Tibial artery (tissue), 4 donors: ENCODE measurements at places on chromosomes 3 and 15.

- DNase-seq: no peak
Measured at GRCh38 chr3:66639809-66640356, 139.1 kb upstream of the LRIG1 start.

DNA sequence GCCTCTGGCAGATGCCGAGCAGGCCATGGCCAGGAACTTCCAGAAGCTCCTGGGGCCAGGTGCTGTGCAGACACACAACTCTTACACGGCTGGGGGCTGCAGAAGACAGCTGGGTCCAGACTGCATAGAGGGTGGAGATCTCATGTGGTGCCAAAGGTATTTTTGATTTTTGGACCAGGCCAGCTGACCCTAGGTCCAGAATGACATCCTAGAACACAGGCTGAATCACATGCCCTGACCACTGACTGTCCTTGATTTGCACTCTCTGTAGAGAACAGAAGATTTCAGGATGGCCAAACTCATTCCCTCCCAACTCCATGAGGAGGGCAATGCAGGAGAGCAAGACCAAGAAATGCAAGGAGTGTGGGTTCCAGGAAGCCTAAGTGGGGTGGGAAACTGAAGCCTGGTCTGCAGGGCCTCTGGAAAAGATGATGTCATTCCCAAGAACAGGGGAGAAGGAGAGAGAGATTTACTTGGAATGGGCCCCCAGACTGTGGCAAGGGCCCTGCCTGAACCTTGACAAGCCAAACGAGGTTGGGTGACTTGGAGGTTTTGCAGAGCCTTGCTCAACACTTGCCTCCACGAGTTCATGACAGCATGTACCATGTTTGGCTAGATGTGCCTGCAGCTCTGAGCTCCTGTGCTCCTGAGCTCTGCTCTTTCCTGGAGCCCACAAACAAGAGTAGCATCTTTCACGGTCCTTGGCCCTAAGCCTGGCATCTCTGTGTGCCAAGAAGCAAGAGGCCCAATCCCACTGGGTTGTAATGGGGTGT is 38.5 kb upstream of the CTSH start:
- peak; percentile 40 for DNase-seq

GRCh38 chr15:39657668-39658067 is 76.8 kb downstream of the THBS1 start:
- no peak for DNase-seq

DNA sequence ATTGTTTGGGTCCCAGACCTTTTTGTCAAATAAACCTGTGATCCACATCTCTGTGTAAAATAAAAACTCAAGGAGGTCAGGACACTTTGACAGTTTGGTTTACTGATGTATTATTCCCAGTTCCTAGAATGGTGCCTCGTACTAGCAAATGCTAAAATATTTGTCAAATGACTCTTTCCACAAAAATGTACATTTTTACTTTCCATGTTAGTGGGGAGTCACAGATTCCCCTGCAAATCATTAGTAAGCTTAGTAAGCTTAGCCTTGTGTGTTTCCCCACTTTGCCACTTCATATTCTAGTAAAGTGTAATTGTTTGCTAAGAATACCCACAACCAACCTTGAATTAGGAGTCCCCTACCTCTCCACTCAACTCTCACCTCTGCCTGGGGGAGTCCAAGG is 2.4 kb upstream of the MAGI1 start:
- no peak for DNase-seq

DNA sequence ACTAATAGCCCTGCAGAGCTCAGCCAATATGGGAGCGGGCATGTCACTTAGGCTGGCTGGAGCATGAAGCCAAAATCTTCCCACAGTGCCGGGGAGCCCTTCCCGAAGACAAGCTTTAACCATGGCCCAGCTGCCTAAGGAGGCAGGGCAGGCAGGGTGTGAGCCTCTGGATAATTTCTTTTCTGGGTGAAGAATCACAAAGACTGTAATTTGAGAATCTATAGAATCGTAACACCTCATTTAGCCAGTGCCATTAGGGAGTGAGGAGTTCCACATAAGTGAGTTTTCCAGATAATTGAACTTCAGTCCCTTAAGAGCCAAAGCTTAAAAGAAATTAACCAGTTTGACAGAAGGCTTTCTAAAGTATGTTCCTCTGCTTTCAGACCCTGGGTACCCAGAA is 40.2 kb upstream of the TLE3 start:
- no peak for DNase-seq

GRCh38 chr3:135779590-135780235 is 185.8 kb upstream of the PPP2R3A start:
- no peak for DNase-seq

DNA sequence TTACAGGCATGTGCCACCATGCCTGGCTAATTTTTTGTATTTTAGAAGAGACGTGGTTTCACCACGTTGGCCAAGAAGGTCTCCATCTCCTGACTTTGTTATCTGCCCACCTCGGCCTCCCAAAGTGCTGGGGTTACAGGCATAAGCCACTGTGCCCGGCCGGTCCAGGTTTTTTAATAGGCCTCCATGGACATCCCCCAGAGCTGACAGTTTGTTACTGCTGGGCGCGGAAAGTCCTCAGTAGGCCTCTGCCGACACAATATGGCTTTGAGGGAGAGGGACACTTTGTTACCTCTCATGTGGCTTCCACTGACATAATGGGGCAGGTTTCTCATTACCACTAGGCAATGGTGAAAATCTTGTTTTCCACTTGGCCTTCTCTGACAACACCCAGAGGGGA is 152.0 kb downstream of the WNT7A start:
- peak; percentile 21 for DNase-seq

- DNase-seq: no peak
Measured at GRCh38 chr15:66881173-66881905, 179.3 kb downstream of the SMAD6 start.

GRCh38 chr3:151838574-151839312 is 24.8 kb downstream of the AADAC start:
- DNase-seq: no peak

DNA sequence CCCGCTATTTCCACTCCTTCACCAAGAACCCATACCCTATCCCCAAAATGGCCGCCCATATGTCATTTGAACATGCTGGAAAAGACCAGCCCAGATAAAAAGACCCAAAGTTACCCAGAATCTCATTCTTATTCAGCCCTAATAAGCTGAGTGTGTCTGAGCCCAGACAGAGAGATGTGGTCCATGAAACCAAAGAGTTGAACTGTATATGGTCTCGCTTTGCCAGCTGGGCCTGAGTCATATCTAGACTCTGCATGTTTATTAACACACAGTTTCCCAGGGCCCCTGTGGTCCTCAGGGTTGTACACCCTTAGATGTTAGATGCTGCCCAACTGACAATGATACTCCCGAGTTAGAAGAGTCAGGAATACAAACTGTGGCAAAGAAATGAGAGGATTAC is 201.9 kb upstream of the STRIT1 start:
- DNase-seq: no peak

GRCh38 chr15:61063875-61064320 is 165.2 kb downstream of the RORA start:
- DNase-seq: no peak

GRCh38 chr3:129070086-129070885 is 9.7 kb downstream of the GP9 start:
- DNase-seq: no peak

- no peak for DNase-seq
Measured at GRCh38 chr3:6099458-6100075, 761.3 kb upstream of the GRM7 start.

DNA sequence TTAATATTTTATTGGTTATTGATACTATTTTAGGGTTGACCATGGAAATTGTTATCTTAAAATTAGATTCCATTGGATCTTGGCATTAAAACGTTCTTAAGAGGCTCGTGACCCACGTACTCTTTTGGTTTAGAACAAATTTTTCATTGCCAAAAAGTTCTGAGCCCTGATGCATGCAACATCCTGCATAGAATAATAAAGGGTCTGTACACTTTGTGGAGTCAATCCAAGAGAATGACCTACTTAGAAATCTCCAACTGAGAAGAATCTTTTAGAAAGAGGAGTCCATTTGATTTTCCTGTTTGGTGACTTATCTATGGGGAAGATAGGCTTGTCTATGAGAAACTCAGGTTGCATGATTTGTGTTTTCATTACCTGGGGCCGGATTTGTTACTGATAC is 404.2 kb upstream of the RGMA start:
- DNase-seq: no peak

DNA sequence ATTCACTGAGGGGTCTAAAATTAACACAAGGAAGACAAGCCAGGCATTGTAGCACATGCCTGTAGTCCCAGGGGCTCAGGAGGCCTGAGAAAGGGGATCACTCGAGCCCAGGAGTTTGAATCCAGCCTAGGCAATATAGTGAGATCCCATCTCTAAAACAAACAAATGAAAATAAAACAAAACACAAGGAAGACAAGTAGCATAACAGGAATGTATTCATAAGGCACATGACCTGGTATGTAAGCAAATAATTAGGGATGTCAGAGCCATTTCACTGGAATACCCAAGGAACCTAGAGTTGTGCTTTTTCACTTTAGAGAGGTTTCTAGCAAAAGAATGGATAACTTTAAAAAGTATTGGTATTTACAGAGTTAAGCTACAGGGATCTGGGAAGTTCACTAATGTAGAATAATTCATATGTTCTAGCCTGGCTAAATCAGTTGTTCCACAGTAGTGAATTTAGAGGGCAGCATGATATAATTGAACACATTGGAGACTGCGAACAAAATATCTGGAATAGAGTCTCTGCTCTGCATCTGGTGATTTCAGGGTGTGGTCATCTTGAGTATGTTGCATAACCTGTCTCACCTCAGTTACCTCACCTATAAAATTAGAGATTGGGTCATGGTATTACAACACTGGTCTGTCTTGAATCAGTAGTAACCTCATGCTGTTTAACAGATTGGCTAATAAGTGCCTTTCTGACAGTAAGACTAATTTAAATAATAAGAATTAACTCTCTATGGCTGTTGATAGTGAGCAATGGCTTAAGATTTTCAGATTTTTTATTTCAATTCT is 9.3 kb downstream of the GRAMD1C start:
- DNase-seq: no peak

DNA sequence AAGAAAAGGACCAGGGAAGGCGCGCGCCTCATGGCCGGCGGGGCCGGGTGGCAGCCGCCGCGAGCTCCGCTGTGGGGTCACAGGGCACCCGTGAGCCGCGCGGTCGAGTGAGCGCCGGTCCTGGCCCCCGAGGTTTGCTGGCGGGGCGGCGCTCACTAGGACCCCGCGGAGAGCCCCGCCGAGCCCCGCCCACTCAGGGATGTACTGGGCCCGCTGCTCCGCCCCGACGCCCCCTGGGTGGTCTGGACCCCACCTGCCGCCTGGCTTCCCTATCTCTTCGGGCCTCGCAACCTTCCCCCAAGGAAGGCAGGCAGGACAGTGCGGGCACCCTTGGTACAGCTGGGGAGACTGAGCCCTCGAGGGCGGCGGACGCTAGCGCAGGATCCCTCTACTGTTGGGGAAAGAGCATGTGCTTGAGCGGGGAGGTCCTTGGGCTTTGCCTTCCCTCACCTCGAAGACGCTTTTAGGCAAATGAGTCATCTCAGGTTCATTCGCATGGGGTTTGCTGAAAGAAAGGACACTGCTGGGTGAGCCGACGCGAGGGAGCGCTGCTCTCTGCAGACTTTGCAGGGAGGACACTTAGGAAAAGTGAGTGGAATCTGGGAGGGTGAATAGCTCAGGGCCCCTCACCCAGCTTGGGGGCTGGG is at the start of gene CHRNB4:
Gene CHRNB4, minus strand, starts transcription at position 109 of the 647 bp plus-strand sequence. Its CDS starts 77 bp downstream, at position 32.
- DNase-seq: no peak

DNA sequence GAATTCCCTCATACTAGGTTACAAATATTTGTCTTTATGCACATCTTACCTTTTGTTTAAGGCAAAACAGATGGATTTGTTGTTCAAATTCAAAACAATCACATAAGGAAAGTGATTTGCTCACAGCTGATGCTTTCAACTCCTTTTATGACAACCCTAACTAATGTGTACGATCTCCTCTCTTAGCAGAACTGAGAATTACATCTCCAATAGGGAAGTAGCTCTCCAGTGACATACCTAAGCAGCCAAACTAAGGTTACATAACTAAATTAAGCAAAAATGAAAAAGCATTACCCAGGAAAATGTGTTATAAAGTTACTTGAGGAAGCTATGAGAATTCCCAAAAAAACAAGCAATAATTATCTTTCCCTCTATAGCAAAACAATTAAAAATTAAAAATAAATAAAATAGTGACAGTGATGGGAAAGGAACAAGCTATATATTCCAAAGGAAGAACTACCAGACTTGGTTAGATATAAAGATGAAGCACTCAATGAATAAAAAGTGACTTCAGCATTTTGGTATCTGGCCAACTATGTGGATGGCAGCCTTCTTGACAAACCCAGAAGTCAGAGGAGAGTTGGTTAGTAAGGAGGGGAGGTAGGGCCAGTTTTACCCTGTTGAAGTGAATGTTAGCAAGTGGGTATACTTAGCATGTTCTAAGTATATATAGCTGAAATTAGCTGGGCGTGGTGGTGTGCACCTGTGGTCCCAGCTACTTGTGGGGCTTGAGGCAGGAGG is 32.4 kb downstream of the PEAK1 start:
- no peak for DNase-seq

DNA sequence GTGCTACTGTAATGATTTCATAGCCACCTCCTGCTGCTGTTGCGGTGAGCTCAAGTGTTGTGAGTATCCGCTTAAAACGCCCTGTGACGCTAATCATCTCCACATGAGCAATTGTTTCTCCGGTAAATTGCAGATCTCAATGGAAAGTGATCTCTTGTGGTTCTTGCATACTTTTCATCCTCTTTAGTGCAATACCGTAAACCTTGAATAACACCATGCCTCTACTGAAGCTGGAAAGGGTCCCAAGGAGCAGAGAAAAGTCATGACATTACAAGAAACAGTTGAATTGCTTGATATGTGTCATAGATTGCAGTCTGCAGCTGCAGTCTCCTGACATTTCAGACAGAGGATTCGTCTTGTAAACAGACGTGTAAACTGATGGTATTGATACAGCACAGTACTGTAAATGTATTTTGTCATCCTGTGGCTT is 6.0 kb upstream of the CEMIP start:
- DNase-seq: no peak

- DNase-seq: no peak
Measured at GRCh38 chr15:26232691-26233090, 369.6 kb upstream of the ATP10A start.

DNA sequence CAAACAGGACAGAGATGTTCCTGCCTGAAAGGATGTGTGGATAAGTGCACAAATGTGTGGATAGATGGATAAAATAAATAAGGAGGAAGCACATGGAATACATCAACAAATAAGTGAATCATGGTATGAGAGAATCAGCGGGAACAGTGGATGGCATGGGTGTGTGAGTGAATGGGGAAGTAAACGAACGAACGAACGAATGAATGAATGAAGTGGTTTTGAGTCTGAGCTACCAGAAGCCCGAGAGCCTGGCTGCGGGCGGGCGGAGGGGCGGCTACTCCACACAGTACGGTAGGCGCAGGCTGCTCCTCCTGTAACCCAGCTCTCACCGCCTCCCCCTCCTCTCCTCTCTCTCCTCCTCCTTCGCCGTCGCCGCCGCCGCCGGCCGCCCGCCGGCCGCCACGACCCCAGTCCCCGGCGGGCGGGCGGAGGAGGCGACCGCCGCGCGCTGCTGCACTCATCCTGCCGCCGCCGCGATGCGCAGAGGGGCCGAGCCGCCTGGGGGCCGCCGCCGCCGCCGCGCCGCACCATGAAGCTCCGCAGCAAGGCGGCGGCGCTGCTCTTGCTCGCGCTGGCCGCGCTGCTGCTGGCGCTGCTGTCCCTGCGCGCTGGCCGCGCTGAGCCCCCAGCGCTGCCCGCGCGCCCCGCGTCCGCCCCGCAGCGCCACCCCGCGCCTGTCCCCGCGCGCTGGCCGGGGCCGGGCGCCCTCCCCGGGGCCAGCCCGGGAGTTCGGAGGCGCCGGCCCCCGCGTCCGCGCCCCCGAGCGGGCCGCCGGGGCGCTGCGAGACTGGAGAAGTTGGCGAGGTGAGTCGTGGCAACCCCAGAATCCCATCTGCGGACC is at the start of gene GXYLT2:
Gene GXYLT2, plus strand, starts transcription at position 342 of the 841 bp plus-strand sequence. Its CDS starts 188 bp downstream, at position 530.
- peak; percentile 80 for DNase-seq

GRCh38 chr3:196677931-196678330 is 34.1 kb downstream of the CEP19 start:
- no peak for DNase-seq
